ENCODE measurements at places on chromosomes 4 and X. TPM values are rescaled to one million over a fixed set of nuclear protein-coding genes. Genes with fewer than 3 reads are reported as not detected.

UCP1 gene
- total RNA-seq, result not detected

GLRB gene
- 11.6 TPM for total RNA-seq

DNA sequence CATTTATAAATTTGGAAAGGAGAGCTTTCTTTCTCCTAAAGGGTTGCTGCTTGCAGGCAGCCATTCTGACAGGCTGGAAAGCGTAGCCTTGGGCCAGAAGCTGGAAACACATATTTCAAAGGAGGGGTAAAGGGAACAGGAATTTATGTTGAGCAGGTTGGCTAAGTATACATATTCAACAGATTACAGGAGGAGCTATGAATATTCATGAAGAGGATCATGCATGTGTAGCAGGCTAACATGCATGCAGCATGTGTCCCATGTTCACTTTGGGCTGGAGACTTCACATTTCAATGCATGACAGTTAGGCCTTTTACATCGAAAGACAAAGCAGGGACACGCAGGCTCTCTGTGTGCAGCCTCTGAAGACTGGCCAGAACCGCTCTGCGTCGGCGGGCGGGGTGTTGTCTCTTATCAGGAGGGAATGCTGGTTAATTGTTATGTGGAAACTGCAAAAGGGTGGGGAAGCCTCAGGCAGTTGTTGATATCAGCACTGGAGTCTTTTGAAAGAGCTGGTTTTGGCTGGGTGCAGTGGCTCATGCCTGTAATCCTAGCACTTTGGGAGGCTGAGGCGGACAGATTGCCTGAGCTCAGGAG, 31.5 kb downstream of the CASP3 start:
- DNase-seq, result no peak

- DNase-seq, result no peak
These were observed 2.7 kb downstream of the SRPK3 start for GRCh38 chrX:153783378-153784013.

HELT gene
- not detected for total RNA-seq

- DNase-seq, result no peak
These were observed 91.5 kb downstream of the GEMIN8 start for GRCh38 chrX:13938051-13938828.

GRCh38 chr4:5998333-5998936, 19.8 kb downstream of the C4orf50 start:
- DNase-seq, result no peak

AKAP14 gene
- not detected for total RNA-seq

GRCh38 chrX:101642093-101642492, 17.6 kb downstream of the ARMCX2 start:
- no peak for DNase-seq

PPP1R2C gene
- not detected for total RNA-seq

DNA sequence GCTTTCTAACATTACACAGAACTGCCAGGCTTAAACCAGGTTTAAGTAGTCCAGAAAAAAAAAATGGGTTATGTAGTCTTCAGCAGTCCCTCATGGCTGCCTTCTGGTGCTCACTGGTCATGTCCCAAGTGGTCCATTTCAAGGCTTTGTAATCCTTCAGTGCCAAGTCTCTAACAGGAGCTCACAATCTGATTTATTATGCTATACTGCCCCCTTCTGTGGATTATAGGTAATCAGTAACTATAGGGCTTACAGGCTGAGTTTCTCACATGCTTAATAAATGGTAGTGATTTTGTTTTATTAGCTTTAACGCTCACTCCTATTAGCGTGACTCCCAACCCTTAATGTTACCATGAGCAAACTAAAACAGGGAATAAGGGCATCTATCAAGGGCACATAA, 92.5 kb upstream of the EDA2R start:
- no peak for DNase-seq

GRCh38 chr4:34469516-34469915, 1774.8 kb downstream of the ARAP2 start:
- no peak for DNase-seq

- no peak for DNase-seq
These were observed 228.0 kb upstream of the LDB2 start for GRCh38 chr4:17126321-17126966.

- no peak for DNase-seq
These were observed 76.0 kb upstream of the DHRSX start for GRCh38 chrX:2576793-2577192.

DNA sequence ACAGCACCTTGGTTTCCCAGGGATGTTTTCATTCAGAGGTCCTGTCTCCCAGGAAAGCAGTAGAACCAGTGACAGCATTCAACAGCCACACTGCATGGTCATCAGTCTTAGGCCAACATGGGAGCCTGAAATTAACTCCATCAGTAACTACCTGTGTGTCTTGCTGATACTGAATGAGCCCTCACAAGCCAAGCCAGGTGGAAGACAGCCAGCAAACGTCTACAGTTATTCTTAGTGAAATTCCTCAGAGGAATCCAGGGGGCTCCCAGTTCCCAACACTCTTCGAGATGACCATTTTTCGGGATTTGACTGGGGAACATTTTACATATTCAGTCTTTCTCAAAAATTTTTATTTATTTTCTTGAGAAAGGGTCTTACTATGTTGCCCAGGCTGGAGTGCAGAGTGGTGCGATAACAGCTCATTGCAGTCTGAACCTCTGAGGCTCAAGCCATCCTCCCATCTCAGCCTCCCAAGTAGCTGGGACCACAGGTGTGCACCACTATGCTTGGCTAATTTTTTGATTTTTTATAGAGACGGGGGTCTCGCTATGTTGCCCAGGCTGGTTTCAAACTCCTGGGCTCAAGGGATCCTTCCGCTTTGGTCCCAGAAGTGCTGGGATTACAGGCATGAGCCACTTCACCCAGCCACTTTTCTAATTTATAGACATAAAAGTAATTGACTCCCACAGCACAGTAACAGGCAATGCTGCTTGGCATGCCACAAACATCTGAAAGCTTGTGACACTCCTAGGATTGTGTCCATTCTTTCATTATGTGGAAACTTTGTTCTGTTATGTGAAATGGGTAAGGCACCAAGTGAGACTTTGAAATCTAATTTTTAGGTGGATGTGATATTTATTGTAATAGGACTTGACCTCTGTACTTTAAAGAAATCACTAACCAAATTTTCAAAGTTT, 116.9 kb downstream of the SOWAHB start:
- no peak for DNase-seq

DNA sequence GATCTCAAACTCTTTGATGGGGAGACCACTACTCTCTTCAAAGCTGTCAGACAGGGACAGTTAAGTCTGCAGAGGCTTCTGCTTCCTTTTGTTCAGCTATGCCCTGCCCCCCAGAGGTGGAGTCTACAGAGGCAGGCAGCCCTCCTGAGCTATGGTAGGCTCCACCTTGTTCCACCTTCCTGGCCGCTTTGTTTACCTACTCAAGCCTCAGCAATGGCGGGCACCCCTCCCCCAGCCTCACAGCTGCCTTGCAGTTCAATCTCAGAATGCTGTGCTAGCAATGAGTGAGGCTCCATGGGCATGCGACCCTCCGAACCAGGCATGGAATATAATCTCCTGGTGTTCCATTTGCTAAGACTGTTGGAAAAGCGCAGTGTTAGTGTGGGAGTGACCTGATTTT, 42.1 kb upstream of the UGT2B10 start:
- DNase-seq, result no peak

DNA sequence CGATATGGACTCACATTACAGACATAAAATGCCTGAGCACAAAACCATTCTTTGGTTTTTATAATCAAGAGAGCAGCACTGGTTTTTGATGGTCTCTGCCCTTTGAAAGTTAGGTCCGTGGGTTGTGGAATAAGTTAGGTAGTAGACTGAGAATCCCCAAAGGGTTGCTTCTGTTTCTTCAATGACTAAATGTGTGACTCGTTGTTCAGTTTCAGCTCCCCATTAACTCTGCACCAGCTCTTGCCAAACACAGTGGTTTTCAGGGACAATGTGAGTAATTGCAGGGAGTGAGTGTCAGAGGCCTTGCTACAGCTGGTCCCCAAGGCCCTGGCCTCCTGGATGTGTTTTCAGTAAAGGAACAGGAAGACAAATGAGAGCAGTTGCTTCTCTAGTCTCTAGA, 24.8 kb downstream of the SMIM20 start:
- DNase-seq, result peak; percentile 57

GRCh38 chr4:177293208-177294033, 16.3 kb upstream of the NEIL3 start:
- no peak for DNase-seq

GRCh38 chr4:23613782-23614181, 276.1 kb downstream of the PPARGC1A start:
- no peak for DNase-seq

DNA sequence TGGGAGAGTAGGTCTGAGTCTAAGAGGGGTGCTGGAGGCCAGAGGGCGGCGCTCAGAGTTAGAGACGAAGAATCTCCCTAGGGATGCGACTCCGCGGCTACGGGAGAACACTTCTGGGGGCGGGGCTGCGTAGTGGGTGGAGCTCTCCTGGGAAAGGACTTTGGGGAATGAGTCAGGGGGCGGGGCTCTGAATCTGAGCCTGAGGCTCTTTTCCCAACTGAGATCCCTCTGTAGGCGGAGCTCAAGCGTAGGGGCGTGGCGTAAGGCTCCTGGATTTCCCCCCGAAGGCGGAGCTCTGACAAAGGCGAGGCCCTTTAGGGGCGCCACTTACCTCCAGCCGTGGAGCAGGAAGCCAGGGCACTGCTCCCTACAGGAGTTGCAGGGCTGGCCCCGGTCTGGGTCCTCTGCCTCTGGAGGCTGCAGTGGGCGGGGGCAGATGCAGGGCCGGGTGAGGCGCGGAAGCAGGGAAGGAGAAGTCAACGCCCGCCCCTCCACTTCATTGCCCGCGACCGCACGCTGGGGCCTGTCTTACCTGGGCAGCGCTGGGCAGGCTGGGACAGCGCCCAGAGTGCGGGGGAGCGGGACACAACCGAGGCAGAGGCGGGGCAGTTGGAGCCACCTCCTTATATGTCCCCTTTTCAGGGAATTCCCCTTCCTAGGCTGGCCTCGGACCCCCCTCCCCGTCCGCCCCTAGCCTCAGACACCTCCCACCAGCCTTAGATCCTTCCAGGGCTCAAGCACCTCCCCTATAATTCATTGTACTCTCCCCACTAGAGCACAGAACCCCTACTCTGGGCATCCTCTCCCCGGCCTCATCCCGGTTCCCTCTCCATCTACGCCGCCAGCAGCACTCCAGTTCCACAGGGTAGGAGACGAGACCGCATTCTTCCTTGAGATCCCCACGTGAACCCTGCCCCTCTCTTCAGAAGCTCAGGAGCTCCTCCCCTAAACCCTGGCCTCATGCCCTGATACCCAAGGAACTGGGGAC, 1.6 kb downstream of the PRICKLE3 start:
- DNase-seq, result peak; percentile 63

GRCh38 chrX:149630681-149631233, 835 bp downstream of the TMEM185A start:
- no peak for DNase-seq

GRCh38 chrX:73851014-73852009, 288.3 kb downstream of the CHIC1 start:
- peak; percentile 84 for DNase-seq

- DNase-seq, result no peak
These were observed 13.6 kb upstream of the FREM3 start for GRCh38 chr4:143713955-143714625.

FRMPD3 gene
- total RNA-seq, result not detected

All from kidney epithelial cell (primary cell).